ENCODE measurements at places on chromosomes 2 and 18. TPM values are rescaled to one million over a fixed set of nuclear protein-coding genes. Genes with fewer than 3 reads are reported as not detected.

IL18RAP gene
- total RNA-seq: 5.2 TPM

SLC11A1 gene
- 0.05 TPM for total RNA-seq

UNC80 gene
- 0.03 TPM for total RNA-seq

TMEM237 gene
- 6.8 TPM for total RNA-seq

HIBCH gene
- total RNA-seq: 17.6 TPM

FBLN7 gene
- 24.3 TPM for total RNA-seq

UGT1A4 gene
- total RNA-seq: not detected

HOXD13 gene
- not detected for total RNA-seq

CCL20 gene
- total RNA-seq: 23.1 TPM

SLC25A12 gene
- total RNA-seq: 22.5 TPM

CABLES1 gene
- 1.1 TPM for total RNA-seq

ATF2 gene
- 37.6 TPM for total RNA-seq

FOXD4L1 gene
- total RNA-seq: 0.18 TPM
